Stimulated activated CD8-positive, alpha-beta memory T cell treated with anti-CD3 and anti-CD28 coated beads, Interleukin-4, amount 100 ng/mL, for 1 hour (primary cell): ENCODE measurements at places on chromosomes 5 and 9.

- DNase-seq = no peak
These were observed 28.2 kb upstream of the NR4A3 start for GRCh38 chr9:99793528-99793927.

DNA sequence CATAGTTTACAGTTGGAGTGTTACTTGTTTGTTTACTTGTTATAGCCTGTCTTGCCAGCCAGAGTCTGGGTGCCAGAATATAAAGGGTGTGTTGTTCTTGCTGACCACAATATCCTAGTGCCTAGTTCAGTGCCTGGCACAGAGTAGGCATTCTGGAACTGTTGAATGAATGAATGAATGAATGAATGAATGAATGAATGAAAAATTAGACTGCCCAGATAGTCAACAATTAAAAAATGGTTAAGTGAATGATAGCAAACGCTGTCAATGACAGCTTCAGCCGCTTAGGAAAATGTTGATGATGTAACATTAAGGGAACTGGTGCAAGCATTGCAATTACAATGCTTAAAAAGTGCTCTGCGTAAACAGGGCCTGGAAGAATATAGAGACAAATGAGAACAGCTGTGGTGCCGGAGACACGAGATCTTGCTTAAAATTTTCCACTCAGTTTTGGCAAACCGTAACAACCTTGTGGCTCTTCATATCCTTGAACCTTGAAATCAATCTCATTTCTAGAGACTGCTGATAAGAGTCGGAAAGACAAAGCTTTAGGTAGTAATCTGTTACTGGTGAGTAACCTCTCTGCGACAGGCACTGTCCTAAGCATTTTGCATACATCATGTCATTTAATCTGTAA is 4.7 kb upstream of the TTLL11 start:
- no peak for DNase-seq

- DNase-seq = no peak
These were observed 258.0 kb downstream of the NSG2 start for GRCh38 chr5:174303437-174304045.

GRCh38 chr9:33151007-33151557 is 16.1 kb downstream of the B4GALT1 start:
- no peak for DNase-seq

GRCh38 chr9:130201974-130202373 is 29.8 kb downstream of the NCS1 start:
- no peak for DNase-seq
